HepG2 (cell line): ENCODE measurements at places on chromosomes 11 and 22. TPM values are rescaled to one million over a fixed set of nuclear protein-coding genes. Genes with fewer than 3 reads are reported as not detected.

SOX10 gene
- total RNA-seq = not detected in 2 replicates

- DNase-seq = no peak
These were observed 36.4 kb downstream of the NRXN2 start for GRCh38 chr11:64686466-64687170.

OR8G1 gene
- not detected in 2 replicates for total RNA-seq

- peak; percentile 66 for DNase-seq
These were observed 19.9 kb downstream of the CARS1 start for GRCh38 chr11:3037040-3037944.

GRCh38 chr11:1005928-1006327 is 30.6 kb downstream of the MUC6 start:
- DNase-seq = no peak

MRGPRG gene
- total RNA-seq = not detected in 2 replicates

DNA sequence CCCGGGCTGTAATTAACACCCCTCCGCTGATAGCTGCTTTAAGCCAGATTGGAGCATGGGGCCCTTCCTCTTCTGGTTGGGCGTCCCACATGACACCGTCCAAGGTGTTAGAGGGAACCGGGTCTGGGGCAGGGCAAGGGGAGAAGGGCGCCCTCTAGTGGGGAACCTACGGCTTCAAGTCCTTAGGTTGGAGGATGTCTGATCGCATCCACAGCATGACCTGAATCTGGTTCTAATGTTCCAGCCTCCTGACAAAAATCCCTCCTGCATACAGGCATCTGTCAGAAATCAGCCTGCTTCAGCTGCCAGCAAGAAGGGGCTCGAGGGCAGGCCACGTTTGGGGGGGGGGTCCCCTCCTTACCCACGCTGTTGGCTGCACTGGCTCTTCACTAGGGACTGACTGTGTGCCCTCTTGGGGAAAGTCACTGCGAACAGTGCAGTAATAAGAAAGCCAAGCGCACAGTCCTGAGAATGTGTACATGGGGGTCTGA is 94.2 kb upstream of the TBCEL start:
- peak; percentile 30 for DNase-seq

- no peak for DNase-seq
These were observed 4.7 kb downstream of the OR5AP2 start for GRCh38 chr11:56637500-56637899.

- no peak for DNase-seq
These were observed 1263.7 kb downstream of the BRD1 start for GRCh38 chr22:48563966-48564330.

GRCh38 chr11:134639586-134640330 is 227.7 kb upstream of the B3GAT1 start:
- no peak for DNase-seq

GRCh38 chr11:83158357-83158786 is 1.4 kb downstream of the PCF11 start:
- peak; percentile 30 for DNase-seq

- no peak for DNase-seq
These were observed at the start of gene PHF21B for GRCh38 chr22:45009606-45010531. Gene PHF21B, minus strand, starts transcription at chr22:45010005. Its CDS starts 456 bp downstream, at chr22:45009549.

MAFF gene
- 3.1 and 5.4 TPM in 2 replicates for total RNA-seq

GRCh38 chr11:120801801-120802689 is 221.9 kb upstream of the TBCEL start:
- DNase-seq = peak; percentile 28

- no peak for DNase-seq
These were observed 103.3 kb downstream of the LRRC32 start for GRCh38 chr11:76567261-76567660.

PHLDA2 gene
- 0.36 and 0.55 TPM in 2 replicates for total RNA-seq

DNA sequence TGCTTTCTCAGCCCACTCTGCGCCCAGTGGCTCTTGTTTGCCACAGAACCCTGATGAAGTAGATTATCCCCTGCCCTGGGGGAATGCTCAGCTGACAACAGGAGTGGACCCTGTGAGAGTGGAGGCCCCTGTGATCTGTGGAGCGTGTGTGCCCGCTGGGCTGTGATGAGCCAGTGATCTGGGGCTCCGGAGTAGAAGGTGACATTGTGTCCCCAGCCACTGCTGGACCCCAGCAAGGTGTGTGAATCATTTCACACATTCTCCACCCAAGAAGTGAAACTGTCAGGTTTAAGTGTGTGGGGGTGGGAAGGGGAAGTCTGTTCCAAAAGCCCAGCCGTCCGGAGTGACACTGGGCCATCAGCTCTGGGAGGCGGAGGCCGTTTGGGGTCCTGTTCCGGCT is 33.1 kb upstream of the GRAMD4 start:
- no peak for DNase-seq

DNA sequence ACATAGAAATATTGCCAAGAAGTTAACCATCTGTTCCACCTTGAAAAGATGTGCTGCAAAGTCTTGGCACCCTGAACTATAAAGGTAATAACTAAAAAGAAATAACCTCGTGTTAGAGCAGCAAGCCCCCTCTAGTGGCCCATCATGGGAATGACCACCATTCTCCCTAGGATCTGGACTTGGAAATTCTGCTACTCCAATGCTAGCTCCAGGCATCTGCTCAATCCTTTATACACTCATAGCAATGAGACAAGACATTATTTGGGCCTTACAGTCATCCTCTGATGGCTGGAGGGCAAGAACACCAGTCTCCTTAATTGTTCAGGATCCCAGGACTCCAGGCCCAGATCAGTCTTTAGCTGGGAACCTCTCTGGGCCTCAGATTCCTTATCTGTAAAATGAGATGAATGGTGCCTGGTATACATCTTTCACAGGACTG is 76.0 kb downstream of the CWC15 start:
- peak; percentile 11 for DNase-seq

- no peak for DNase-seq
These were observed 167.2 kb downstream of the FAT3 start for GRCh38 chr11:92391808-92392207.

CST6 gene
- not detected in 2 replicates for total RNA-seq

DNA sequence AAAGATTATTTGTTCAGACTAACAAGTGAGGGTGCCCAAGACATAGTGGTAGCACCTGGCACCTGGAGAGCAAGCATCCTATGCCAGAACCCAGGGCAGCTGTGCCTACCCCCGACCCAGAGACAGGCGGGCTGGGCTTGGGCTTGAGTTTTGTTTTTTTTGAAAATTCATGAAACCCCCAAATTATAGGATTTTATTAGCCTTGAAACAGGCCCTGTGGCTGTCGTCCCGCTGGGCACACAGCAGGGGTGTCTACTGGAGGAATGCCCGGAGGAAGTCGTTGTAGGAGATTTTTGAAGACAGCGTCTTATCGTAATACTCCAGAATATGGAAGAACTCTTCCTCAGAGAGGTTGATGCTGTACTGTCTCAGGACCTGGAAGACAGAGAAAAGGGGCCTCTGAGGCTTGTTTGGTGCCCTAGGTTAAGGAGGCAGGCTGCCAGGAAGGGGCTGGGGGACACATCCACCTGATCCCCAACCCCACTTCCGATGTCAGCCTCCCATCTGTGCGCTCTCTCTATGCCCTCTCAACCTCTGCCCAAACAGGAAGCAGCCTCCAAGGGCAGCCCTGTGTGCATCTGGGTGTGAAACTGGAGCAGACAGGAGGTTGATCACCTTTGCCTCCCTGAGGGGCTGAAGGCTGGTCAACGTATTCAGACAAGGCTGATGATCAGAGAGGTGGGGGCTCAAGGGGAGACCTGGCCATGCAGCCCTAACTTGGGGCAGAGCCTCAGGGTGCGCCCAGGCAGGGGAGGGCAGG is 117.0 kb downstream of the MPPED1 start:
- no peak for DNase-seq

GRCh38 chr11:123104697-123105096 is 42.8 kb upstream of the HSPA8 start:
- no peak for DNase-seq

DNA sequence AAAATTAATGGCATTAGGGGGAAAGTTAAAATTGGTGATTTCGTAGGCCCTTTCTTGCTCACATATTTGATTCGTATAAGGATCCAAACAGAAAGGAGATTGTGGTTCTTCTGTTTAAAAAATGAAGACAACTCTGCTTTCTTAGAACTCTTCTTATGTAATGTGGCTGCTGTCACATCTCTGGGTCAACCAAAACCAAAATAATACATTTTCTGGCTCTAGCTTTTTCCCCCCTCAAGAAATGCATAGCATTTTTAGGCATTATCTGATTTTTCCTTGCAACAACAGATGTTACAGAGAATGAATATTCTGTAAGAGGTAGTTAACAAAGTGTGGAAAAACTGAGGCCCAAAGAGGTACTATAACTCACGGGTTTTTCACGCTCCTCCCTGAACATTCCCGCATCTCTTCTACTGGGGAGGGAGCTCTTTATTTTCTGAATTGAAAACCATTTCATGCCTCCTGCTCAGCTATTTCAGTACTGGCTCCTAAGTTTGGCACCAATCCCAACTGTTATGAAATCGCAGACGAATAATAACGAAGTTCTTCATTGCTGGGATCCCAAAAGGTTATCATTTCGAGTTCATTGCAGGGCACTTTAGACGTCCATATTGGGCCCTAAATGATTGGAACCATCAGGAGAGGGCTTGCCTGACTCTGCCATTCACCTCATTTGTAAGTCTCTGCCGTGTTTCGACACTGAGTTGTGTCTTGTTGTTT is 17.1 kb downstream of the GRAP2 start:
- no peak for DNase-seq

DNA sequence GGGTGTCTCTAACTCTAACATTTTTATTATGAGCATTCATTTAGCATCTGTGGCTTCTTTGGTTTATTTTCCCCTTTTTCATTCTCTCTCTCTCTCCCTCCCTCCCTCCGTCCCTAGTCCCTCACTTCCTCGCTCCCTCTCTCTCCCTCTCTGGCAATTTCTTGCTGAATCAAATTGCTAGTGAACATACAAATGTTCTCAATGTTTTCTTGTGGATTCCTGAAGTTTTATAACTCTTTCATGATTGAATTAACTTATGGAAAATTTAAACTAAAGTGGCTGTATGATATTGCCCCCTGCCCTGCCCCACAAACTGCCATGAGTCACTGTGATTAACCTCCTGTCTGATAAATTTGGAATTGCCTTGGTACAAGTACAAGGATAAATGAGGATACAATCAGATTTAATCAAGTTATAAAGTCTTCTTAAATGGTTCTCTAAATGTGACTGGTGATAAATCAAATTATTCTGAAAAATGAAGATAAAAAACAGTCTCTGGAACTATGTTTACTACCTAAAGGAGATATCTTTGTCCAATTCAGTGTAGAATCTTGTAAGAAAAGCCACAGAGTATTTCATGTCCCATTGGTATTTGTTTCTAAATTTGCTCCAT is 143.0 kb upstream of the PDGFD start:
- no peak for DNase-seq

DNA sequence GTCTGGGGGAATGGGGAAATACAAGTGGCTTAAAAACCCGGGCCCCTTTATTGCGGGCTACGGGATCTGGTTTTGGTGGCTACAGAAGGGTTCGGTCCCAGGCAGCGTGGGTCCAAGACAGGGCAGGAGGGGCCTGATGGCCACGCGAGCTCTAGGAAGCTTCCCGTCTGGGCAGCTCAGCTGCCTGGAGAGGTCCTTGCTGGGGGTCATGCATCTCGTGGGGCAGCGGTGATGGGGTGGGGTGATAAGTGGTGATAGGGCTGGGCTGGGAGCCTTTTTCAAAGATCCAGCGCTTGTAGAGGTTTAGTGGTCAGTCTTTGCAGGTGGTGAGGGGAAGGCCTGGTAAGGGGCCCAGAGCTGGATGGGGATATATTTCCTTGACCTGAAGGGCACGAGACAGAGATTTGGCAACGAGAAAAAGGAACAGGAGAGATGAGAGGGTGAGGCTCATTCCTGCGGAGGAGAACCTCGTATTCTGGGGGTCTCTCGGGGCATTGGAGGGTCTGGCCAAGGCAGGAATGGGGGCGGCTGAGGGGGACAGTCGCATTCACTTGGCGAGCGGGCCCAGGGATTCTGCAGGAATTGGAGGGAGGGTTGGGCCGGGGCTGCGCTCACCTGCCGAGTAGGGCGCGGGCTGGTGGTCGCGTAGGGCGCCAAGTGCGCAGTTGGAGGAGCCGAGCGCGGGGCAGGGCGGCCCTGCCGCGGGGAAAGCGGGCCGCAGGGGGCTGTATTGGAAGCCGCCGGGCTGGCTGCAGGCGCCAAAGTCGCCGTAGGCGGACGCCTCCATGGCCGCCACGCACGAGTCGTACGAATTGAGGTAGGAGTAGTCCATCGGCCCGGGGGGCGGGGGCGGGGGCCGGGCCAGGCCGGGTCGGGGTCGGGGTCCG is 560 bp downstream of the PHOX2A start:
- DNase-seq = no peak

- DNase-seq = no peak
These were observed 5.6 kb downstream of the PICK1 start for GRCh38 chr22:38062791-38063190.

DNA sequence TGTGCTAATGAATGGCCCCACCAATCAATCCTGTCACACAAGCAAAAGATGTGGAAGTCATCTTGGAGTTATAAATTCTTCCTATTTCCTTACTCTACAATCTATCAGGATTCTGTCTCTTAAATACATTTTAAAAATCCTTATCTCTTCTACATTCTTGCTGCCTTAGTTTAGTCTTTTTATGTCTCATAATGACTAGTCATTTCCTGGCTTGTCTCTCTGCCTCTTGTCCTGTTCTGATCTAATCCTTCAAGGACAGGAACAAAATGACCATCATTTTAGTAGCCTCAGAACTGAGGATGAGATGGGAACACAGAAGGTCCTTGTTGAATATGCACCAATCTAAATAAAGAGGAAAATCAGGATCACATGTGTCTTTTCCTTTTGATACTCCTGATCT is 56.6 kb upstream of the LIN7C start:
- no peak for DNase-seq
